ENCODE measurements at places on chromosomes 12 and 14. TPM values are rescaled to one million over a fixed set of nuclear protein-coding genes. Genes with fewer than 3 reads are reported as not detected.

GRCh38 chr12:45907955-45908354, 82.4 kb downstream of the SCAF11 start:
- no peak for DNase-seq

DNA sequence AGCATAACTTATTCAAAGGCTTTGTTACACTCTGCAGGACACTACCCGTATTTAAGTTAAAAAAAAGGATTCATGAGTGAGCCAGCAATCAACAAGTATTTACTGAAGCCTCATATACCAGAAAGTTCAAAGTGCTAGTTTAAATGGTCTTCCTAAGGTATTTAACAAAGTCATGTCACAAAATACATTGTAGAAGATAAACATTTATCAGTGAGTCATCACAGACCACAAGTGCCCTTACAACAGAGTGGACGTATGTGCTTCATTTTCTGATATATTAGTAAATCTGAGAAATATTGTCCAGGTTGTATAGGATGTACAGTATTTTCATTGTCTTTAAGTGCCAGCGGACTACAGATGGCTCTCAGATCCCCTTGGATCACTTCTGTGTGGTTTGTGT, 24.2 kb downstream of the FLRT2 start:
- DNase-seq, result no peak

The FBRSL1 gene
- polyA plus RNA-seq, result 57.7 TPM

The SLC25A47 gene
- not detected for polyA plus RNA-seq

All from left kidney (tissue), 8 donors.